ENCODE measurements at places on chromosomes 7 and 10.
A peak's percentile ranks its signal among the peaks of the same experiment; 100 is the strongest.

GRCh38 chr10:24804956-24805355 lies 81.3 kb upstream of the ARHGAP21 start:
- DNase-seq: no peak

- DNase-seq: no peak
Measured at GRCh38 chr7:52897713-52898112, 137.7 kb upstream of the POM121L12 start.

DNA sequence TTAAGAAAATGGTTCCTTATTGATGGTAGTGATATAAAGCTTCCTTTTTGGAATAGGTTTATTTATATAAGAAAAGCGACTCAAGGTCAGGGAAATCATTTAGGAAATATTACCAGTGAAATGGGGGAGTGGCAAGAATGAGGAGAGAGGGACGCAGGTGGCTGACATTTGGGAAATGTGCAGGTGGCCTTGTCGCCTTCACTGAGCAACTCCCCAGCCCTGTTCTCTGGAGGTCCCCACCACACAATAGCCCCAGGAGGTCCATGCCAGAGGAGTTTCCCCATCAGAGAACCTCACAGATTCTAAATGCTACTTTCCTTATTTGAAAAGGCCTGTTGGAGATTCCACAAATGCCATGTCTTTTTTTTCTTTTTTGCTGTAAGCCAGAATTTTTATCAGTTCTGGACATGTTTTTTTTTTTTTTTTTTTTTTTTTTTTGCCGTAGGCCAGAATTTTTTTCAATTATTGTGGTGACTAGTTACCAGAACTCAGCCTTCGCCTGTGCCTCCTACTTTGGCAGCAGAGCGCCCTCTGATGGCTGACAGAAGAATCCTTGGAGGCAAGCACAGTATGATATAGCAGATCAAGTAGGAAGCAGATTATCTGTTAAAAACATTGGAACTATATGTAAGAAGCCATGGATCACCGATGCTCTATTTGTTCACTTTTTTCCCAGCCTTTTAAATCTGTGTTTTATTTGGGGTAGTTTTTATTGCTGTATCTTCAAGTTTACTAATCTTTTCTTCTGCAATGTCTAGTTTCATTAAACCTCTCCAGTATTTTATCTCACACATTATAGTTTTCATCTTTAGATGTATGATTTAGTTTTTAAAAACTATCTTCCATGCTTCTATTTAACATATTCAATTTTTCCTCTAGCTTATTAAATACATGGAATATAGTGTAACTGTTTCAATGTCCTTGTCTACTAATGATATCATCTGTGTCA lies 18.6 kb downstream of the OPALIN start:
- peak; percentile 36 for DNase-seq

- no peak for DNase-seq
Measured at GRCh38 chr10:114753126-114753525, 68.5 kb upstream of the FHIP2A start.

DNA sequence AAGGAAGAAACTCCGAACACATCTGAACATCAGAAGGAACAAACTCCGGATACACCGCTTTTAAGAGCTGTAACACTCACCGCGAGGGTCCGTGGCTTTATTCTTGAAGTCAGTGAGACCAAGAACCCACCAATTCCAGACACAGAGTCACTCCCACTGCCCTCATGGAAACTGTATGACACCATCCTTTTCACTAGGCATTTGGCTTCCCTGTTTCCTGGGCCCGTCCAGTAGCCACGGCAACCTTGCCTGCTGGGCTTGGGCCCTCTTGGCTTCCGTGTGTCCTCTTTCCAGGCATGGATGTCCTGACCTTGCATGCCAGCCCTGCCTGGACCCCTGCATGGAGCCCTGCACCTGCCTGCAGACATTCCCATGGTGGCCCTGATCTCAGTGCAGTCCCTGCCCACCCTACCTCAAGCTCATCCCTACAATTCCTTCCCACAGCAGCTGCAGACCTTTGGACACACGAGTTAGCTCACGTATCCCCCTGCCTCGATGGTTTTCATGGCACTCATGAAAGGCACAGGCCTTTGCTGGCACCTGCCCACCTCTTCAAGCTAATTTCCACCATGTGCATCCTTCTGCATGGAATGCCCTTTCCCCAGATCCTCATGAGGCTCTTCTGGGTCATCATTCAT lies 6.7 kb downstream of the SH2D4B start:
- DNase-seq: no peak

DNA sequence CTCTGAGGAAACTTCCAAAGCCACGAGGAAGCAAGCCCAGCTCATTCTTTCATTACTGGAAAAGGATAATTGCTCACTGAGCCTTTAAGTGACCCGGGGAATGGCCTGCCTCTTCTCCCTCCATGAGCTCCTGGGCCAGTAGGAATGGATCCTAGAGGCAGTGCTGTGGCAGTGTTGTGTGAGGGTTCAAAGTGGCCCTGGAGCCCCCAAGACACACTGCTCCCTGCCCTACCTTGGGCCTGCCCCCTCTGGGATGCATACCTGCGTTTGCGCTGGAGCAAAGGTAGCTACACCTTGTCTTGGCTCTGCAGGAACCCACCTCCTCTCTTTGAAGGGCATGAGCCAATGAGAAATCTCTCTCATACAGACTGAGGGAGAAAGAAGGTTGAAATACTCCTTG lies 115.8 kb upstream of the ANLN start:
- no peak for DNase-seq

DNA sequence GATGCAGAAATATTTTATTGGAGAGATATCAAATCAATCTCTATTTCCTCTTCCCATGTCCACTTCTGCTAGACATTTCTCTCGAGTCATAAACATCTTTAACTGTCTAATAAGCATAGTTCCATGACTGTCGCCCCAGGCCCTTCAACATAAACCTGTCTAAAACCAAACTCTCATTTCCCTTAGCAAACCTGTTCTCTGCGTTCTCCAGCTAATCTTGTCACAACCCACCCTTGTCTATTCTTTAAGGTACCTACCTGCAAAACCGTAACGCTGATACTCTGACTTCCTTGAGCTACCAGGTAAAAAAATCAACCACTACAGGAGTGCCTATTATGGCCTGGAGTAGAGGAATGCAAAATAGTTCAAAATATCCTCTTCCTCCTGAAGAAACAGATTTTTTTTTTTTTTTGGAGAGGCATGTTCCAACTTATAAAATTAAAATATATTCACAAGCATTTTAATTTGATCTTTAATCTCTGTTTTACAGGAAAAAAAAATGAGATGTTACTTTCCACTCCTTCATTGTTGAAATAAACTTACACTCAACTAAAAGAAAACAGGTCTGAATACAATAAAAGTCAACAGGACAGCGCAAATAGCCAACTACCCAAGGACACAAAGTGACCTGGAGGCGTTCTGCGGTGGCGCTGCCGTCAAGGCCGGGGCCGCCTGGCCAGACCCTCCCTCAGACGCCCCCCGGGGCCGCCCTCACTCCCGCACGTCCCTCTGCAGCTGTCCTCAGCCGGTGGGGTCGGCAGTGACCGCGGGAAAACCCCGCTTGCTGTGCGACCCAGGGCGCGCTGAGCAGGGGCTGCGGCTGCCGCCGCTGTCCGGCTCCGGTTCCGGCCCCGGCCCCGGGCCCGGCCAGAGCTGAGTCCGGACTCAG lies 765 bp downstream of the SLC25A40 start:
- DNase-seq: no peak

DNA sequence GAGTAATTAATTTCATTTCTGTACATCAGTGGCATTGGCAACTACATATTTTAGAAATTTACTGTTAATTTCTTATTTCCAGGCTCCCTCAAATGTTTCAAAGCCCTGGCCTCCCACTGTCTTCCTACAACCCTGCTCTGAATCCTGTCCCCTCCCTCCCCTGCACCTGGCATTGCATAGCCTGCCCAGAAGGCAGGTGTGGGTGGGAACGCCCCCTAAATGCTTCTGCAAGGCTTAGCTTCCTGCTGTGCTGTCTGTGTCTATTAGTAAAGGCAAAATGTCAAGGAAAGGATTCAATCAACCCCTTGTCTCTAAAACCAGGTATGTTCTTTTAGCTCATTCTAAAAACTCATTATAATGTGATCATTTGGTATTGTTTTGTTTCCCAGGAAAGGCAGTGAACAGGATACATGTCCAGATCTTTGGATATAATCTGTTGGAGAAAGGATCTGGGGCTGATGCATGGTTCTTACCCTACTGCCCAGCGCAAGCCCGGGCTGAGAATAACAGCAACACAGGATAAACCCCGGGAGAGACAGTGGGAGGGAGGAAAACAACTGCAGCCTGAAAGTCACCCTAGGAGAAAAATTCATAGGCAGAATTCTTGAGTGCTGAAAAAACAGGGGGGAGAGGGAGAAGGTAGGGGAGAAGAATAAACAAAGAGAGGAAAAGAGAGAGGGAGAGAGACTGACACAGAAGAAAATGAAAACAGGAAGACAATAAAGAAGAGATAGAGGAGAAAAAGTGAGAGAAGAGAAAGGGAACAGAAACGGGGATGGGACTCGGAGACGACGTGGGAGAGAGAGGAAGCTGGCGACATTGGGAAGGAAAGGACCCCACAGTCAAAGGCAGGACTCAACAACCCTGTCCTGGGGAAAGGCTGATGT lies 589 bp downstream of the ZNF488 start:
- DNase-seq: peak; percentile 77

- no peak for DNase-seq
Measured at GRCh38 chr7:67564959-67565358, 568.3 kb downstream of the TYW1 start.

DNA sequence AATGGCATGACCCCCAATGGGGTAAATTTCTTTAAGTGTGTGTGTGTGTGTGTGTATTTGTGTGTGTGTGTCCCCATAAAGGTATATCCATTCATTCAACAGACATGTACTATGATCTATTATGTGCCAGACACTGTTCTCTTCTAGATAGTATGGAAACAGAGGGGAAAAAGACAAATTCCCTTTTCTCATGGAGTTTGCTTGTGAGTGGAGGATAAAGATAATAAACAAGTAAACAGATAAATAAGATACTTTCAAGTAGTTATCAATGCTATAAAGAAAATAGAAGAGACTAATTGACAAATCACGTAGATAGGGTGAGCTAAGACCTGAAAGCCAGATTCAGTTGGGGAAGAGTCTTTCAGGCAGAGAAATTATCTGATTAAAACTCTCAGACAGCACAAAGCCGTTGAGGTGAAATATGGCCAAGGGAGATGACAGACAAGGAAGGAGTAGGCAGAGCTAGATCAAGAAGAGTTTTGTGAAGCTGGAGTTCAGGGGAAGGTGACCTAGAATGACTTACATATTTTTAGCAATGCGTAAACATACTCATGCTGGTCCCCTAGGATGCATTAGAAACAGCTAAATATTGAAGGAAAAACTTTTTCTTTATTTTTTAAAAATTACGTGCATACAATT lies 45.2 kb upstream of the DMTF1 start:
- no peak for DNase-seq

DNA sequence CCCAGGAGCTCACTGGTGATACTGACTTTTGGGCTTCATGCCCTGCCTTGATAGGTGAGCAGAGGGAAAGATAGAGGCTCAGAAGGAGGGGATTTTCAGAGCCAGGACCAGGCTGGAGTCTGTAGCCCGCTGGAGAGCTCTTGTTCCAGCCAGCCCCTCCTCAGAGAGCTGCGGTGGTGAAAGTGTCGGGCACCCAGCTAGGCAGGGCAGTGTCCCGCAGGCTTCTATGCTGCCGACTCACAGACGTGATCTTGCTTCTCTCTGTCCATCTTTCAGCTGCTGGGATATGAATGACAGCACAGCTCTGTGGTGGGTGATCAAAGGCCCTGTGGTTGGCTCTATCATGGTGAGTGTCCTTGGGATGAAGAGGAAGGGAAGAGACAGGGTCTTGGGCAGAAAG lies 35.2 kb downstream of the ADCYAP1R1 start:
- DNase-seq: no peak

- no peak for DNase-seq
Measured at GRCh38 chr10:130329792-130330191, 193.6 kb downstream of the GLRX3 start.

- no peak for DNase-seq
Measured at GRCh38 chr7:44377681-44378421, 52.5 kb upstream of the CAMK2B start.

- no peak for DNase-seq
Measured at GRCh38 chr10:77944519-77944918, 18.0 kb upstream of the DLG5 start.

DNA sequence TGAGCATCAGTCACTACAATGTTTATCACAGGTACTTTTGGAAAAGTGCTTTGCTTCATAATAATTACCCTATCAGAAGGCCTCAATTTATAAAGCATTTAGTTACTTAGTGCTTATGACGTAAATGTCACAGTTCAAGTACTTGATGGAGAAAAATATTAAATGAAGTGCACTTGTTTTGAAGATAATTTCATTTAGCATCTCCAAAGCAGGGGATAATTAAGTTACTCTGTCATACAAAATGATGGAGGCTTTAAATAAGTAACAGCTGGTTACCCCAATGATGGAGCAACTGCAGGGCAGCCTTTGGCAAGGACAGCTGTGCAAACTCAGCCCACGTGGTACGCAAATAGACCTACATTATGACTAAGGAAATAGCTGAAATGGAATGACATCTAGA lies 768.8 kb downstream of the GRM8 start:
- DNase-seq: peak; percentile 29

- DNase-seq: no peak
Measured at GRCh38 chr10:3094609-3095036, 27.3 kb downstream of the PFKP start.

- DNase-seq: no peak
Measured at GRCh38 chr7:4436936-4437335, 245.2 kb upstream of the FOXK1 start.

GRCh38 chr10:24706479-24707118 lies 17.1 kb downstream of the ARHGAP21 start:
- peak; percentile 37 for DNase-seq

- no peak for DNase-seq
Measured at GRCh38 chr10:62726142-62726541, 78.4 kb upstream of the ADO start.

DNA sequence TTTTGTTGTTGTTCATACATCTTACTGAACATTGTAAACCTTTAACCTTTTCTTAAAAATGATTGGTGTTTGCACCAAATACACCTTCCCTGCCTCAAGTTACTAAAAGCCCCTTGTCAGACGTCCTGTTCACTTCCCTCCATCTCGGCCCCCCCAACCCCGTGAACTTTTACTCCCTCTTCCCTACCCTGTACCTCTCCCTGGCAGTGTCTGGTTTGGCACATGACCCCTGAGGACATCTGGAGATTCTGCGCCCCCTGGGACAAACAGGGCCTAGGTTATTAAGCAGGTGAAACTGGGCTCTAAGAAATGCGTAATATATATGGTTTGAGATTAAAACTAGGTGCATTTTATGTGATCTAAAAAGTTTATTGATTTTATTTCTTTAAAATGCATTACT lies 1.4 kb downstream of the PPP2R2D start:
- no peak for DNase-seq

- no peak for DNase-seq
Measured at GRCh38 chr10:60594476-60595051, 183.7 kb upstream of the CDK1 start.

- peak; percentile 82 for DNase-seq
Measured at GRCh38 chr7:97446361-97446760, 285.5 kb upstream of the TAC1 start.

All from NCI-H1417 (cell line).